Vagina (tissue), 2 donors: ENCODE measurements at places on chromosomes 5 and 9. TPM values are rescaled to one million over a fixed set of nuclear protein-coding genes. Genes with fewer than 3 reads are reported as not detected.

- no peaks in the 10 kb centered on the region for H3K36me3 ChIP-seq
- no peaks in the 10 kb centered on the region for H3K27me3 ChIP-seq
- H3K4me3 ChIP-seq, result no peak overlapping the region
- H3K4me1 ChIP-seq, result peaks cover 48% of the 10 kb centered on the region
- no peak for DNase-seq
Measured at GRCh38 chr5:14157493-14157782, 14.3 kb downstream of the TRIO start.

DNA sequence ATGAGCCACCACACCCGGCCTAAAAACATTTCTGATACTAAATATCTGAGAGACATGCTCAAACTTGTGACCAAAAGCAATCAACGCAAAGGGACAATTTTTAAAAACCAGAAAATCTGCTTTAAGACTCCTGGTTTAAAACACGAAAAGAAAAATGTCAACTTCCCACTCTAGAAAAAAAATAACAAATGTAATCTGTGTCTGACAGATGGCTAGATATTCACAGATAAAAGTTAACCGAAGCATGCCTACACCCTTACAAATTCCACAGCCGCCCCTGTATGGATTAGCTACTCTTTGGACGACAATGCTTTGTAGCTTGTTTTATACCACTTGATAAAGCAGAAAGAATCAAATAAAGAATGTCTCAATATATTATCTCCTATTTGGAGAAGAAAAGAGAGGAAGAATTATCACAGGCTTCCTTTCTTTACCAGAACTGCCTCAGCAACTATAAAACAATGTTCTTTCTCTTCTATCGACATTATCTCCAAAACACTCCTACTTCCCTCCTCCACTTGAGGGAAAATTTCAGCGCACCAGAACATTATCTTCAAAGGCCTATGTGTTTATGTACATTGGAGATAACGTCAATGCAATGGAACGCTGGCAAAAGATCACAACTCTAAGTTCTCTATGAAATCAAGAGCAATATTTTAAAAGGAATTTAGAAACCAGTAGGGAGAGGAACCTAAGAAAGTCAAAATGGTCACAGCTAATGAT, 26.2 kb downstream of the CEMIP2 start:
- no peak for DNase-seq
- no peaks in the 10 kb centered on the region for H3K27me3 ChIP-seq
- H3K27ac ChIP-seq, result no peak overlapping the region

- no peak for DNase-seq
- H3K4me3 ChIP-seq, result no peak overlapping the region
- no peaks in the 10 kb centered on the region for H3K27me3 ChIP-seq
- H3K4me1 ChIP-seq, result no peaks in the 10 kb centered on the region
Measured at GRCh38 chr9:35423499-35423898, 66.4 kb upstream of the RUSC2 start.

- H3K4me3 ChIP-seq, result no peak overlapping the region
- no peak overlapping the region for H3K27ac ChIP-seq
- H3K27me3 ChIP-seq, result no peaks in the 10 kb centered on the region
- H3K4me1 ChIP-seq, result peaks cover 42% of the 10 kb centered on the region
- DNase-seq, result no peak
Measured at GRCh38 chr5:32421075-32421474, 23.5 kb downstream of the ZFR start.

DNA sequence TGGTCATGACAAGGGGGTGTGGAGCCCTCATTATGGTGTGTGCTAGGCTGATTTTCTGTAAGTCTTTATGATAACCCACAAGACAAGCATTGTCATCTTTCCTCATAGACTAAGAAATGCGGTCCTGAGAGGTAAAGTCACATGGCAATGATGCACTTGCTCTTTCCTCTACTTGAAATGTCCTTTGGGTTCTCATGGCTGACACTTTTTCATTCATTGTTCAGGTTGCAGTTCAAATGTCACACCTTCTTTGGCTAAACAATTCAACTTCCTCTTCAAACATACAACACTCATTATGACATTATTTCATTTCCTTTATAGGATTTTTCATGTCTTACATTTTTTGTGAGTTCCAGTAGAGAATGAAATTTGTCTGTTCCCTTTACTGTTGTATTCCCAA, 323.6 kb upstream of the PRR16 start:
- no peak for DNase-seq
- H3K27ac ChIP-seq, result no peak overlapping the region
- H3K4me1 ChIP-seq, result no peaks in the 10 kb centered on the region
- H3K4me3 ChIP-seq, result no peak overlapping the region

GRCh38 chr5:179319741-179320281, 25.4 kb downstream of the ADAMTS2 start:
- DNase-seq, result no peak
- no peak overlapping the region for H3K4me3 ChIP-seq
- H3K27ac ChIP-seq, result peak overlapping the region; percentile 70
- no peaks in the 10 kb centered on the region for H3K27me3 ChIP-seq
- H3K36me3 ChIP-seq, result no peaks in the 10 kb centered on the region

- H3K36me3 ChIP-seq, result no peaks in the 10 kb centered on the region
- no peak overlapping the region for H3K4me3 ChIP-seq
- H3K27me3 ChIP-seq, result no peaks in the 10 kb centered on the region
- peak overlapping the region; percentile 70 for H3K27ac ChIP-seq
- no peak for DNase-seq
Measured at GRCh38 chr9:92714787-92715487, 45.0 kb upstream of the IPPK start.

The FOXD4L5 gene
- total RNA-seq, result not detected

The LTC4S gene
- 10.6 TPM for total RNA-seq

The PCDH1 gene
- total RNA-seq, result 38.8 TPM
